ENCODE measurements at places on chromosomes 16 and 17. TPM values are rescaled to one million over a fixed set of nuclear protein-coding genes. Genes with fewer than 3 reads are reported as not detected.

DNA sequence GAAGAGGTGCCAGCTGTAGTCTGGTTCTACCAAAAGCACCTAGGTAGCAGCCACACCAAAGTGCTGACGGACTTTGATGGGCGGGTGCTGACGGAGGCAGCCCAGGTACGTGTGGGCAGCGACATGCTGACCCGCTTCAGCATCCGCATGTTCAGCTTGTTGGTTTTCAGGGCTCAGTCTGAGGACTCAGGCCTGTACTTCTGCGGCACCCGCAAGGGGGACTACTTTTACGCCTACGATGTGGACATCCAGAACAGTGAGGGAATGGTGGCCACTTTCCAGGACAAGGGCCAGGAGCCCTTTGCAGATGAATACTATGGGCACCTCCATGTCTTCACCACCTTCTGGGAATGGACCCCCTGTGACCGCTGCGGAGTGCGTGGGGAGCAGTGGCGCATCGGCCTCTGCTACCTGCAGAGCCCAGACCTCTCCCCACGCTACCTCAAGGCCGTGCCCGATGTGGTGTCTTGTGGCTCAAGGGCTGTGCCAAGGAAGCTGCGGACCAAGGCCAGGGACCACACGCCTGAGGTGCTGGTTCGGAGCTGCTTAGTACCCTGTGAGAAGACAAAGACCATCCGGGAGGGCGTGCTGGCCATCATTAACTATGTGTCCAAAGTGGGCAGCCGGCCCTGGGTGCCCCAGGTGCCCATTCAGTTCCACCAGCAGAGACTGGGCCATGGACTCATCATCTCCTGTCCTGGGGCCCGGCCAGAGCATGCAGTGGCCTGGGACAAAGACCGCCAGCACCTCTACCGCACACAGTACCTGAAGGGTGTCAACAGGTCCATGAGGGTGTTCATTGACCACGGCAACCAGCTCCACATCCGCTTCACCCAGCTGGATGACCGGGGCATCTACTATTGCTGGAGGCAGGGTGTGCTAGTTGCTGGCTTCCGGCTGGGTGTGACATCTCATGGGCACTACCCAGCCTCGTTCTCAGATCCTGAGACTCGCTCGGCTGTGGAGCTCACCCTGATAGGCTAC lies 5.0 kb upstream of the EFTUD2 start:
- H3K36me3 ChIP-seq: peaks cover 14% of the 10 kb centered on the region
- peaks cover 44% of the 10 kb centered on the region for H3K4me1 ChIP-seq
- H3K27me3 ChIP-seq: no peaks in the 10 kb centered on the region

GRCh38 chr17:71330099-71330375 lies 790.8 kb upstream of the SOX9 start:
- no peak for DNase-seq
- H3K36me3 ChIP-seq: no peaks in the 10 kb centered on the region
- no peak overlapping the region for H3K27ac ChIP-seq
- no peaks in the 10 kb centered on the region for H3K4me1 ChIP-seq

DNA sequence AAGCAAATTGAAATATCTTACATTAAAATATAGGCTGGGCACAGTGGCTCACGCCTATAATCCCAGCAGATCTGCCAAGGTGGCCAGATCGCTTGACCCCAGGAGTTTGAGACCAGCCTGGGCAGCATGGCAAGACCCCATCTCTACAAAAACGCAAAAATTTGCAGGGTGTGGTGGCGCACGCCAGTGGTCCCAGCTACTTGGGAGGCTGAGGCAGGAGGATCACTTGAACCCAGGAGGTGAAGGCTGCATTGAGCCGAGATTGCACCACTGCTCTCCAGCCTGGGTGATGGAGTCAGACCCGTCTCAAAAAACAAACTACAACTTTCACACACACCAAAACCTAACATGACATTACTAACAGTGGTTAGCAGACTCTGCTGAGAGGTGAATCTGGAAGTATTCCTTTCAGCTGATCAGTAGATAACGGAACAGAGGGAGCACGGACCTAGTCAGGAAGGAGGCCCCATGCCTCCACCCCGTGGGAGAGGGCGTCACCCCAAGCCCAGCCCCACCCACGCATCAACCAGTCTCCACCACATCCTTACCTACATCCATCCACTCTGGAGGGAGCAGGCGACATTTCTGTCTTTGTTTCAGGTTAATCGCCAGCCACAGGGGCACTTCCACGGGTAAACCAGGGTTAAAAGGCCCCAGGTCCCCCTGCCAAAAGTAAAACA lies 1.7 kb downstream of the GINS2 start:
- H3K27ac ChIP-seq: no peak overlapping the region
- no peaks in the 10 kb centered on the region for H3K27me3 ChIP-seq
- DNase-seq: no peak

DNA sequence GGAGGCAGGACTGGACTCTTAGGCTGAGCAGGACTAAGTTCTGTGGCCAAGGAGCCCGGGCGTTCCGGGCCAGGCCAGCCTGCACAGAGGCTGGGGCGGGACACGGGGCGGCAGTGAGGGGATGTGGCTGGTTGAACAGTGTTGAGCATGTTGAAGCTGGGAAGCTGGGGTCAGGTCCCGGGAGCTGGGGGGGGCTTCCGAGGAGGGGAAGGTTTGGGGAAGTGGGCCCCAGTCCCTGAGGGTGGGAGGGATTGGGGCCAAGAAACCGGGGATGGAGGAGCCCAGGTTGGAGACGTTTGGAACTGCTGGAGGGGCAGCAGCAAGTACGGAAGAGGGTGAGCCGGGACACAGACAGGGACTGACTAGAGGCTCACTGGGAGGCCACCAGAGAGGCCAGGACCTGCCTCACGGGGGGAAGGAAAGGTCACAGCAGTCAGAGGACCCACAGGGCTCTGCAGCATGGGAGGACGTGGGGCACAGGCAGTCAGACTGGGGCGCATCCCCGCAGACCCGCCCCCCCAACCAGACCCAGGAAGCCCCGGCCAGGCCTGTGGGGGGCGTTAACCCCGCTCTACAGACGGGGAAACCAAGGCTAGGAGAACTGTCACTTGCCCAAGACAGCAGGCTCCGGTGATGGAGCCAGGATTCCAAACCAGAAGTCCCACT lies 9.5 kb downstream of the TAX1BP3 start:
- no peak overlapping the region for H3K27ac ChIP-seq
- H3K4me3 ChIP-seq: no peak overlapping the region

The PRSS8 gene
- polyA plus RNA-seq: 225 TPM

DNA sequence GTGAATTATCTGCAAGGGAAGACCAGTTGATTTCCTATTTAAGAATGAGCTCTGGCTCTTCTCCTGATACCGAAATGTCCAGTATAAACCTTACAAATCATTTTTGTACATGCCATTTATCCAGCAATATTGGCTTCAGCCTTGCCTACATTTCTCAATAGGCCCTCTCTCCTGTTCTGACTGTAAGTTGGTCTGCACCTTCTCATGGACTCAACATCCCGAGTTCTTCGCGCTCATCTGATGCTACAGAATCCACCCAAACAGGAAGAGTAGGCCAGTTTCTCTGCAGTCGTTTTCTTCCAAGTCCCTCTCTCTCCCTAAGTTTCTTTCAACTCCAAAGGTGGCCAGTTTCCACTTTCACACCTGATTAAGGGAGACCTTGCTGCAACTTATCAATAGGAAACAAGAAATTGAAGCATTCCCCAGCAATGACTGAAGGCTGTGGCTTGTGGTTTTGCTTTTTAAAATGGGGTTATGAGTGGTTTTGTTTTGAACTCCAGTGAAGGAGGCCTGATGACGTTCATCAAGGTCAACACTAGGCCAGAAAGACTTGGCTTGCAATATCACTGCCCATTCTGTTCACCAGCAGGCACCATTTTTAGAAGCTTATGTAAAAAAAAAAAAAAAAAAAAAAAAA lies 383.0 kb downstream of the MAF start:
- H3K4me1 ChIP-seq: peaks cover 15% of the 10 kb centered on the region
- H3K4me3 ChIP-seq: no peak overlapping the region
- H3K27ac ChIP-seq: no peak overlapping the region
- H3K36me3 ChIP-seq: no peaks in the 10 kb centered on the region

GRCh38 chr16:14300705-14301168 lies 229.6 kb downstream of the MRTFB start:
- H3K27me3 ChIP-seq: peaks cover 3% of the 10 kb centered on the region
- DNase-seq: peak; percentile 48
- H3K4me3 ChIP-seq: no peak overlapping the region
- no peak overlapping the region for H3K27ac ChIP-seq
- H3K4me1 ChIP-seq: peaks cover 7% of the 10 kb centered on the region

The SULT1A4 gene
- polyA plus RNA-seq: 222 TPM

The MEIOC gene
- not detected for polyA plus RNA-seq

The TK2 gene
- 21.3 TPM for polyA plus RNA-seq

DNA sequence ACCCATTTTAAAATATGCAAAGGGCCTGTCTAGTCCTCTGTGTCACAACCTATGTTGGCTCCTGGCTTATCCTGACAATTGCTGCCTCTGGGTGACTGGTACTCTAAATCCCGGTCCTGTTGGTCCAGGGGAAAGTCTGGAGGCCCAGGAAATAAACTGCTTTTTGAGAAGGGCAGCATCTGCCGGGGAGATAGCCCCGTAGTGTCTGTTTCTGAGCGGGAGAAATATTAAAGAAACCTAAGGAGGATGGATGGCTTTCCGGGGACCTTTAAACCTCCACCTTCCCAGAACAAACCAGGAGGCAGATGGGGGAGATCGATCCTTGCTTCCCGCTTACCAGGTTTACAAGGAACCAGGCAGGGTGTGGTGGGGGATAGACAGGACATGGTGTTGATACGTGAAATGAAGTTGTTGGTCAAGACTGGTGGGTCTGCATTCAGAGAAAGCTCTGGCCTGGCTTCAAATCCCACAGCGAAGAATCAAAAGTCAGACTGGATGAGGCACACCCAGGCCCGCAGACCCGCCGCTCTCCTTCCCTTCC lies 3.8 kb downstream of the HOXB2 start:
- H3K27me3 ChIP-seq: no peaks in the 10 kb centered on the region
- no peaks in the 10 kb centered on the region for H3K4me1 ChIP-seq
- peak overlapping the region; percentile 92 for H3K27ac ChIP-seq
- no peaks in the 10 kb centered on the region for H3K36me3 ChIP-seq

DNA sequence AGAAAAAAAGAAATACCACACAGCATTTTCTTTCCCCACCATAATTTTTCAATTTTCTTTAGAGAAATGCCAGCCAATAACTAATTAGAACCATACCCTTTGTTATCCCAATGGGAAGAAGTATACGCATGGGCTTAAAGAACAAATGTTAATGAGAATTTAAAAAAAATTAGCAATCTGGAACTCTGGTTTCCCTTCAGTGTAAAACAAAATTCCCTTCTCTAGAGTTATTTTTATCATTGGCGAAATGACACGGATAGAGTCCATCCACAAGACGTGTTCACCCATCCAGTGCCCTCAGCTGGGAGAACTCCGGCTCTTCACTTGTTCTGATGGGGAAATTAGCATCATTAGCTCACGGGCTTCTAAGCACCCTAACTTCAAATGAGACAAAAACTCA lies 3.3 kb downstream of the NXN start:
- H3K27ac ChIP-seq: no peak overlapping the region
- DNase-seq: no peak
- H3K4me1 ChIP-seq: no peaks in the 10 kb centered on the region
- H3K27me3 ChIP-seq: peaks cover 27% of the 10 kb centered on the region

DNA sequence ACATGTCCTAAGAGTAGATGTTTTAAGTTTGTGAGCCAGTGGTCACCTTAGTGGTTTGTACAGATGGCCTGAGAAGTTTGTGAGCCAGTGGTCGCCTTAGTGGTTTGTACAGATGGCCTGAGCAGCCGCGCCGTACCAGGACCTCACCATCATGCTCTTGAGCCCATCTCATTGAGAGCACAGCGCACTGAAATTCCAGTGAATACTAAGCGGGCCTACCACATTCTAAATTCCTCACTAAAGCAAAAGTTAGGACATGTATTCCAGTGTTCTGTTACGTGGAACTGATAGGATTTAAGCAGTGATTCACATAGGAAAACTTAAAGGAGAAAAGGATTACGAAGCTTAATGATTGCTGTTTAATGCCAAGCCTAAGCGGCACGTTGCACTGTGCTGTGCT lies 3.9 kb downstream of the USP10 start:
- no peaks in the 10 kb centered on the region for H3K27me3 ChIP-seq
- H3K27ac ChIP-seq: no peak overlapping the region
- H3K36me3 ChIP-seq: peaks cover 6% of the 10 kb centered on the region

GRCh38 chr17:35709874-35710273 lies 21.6 kb upstream of the RASL10B start:
- no peaks in the 10 kb centered on the region for H3K36me3 ChIP-seq
- peaks cover 2% of the 10 kb centered on the region for H3K4me1 ChIP-seq
- no peak overlapping the region for H3K4me3 ChIP-seq
- no peak overlapping the region for H3K27ac ChIP-seq
- no peaks in the 10 kb centered on the region for H3K27me3 ChIP-seq

GRCh38 chr16:30808146-30808545 lies 21.1 kb upstream of the ZNF629 start:
- H3K27me3 ChIP-seq: no peaks in the 10 kb centered on the region
- DNase-seq: no peak
- no peak overlapping the region for H3K27ac ChIP-seq
- H3K4me3 ChIP-seq: no peak overlapping the region

- no peaks in the 10 kb centered on the region for H3K27me3 ChIP-seq
- no peak for DNase-seq
- H3K27ac ChIP-seq: no peak overlapping the region
- no peaks in the 10 kb centered on the region for H3K36me3 ChIP-seq
Observed at GRCh38 chr16:72705801-72706200, 342.1 kb downstream of the ZFHX3 start.

The GGA2 gene
- 9.2 TPM for polyA plus RNA-seq

The MYH3 gene
- 2.0 TPM for polyA plus RNA-seq

DNA sequence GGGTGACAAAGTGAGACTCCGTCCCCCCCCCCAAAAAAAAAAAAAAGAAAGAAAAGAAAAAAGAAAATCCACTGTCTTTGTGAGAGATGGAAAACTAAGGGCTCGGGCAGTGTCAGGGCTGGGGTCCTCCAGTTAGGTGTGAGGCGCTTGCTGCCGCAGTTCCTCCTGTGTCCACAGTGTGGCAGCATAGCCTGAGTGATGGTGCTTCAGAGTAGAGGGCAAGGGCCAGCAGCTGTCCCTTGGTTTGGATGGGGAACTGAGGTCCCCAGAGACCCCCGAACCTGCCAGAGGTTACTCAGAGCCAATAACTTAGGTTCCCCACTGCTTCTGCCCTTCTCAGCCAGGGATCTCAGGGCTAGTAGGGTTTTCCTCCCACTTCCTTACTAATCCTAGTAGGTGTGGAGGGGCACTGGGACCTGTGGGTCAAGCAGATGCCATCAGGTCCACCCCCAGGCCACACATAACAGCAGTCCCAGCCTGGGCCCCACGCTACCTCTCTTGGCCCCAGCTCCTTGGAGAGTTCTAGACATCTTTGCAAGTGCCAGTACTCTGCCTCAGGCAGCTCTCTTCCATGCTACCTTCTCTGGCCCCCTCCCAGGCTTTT lies 7.9 kb upstream of the LLGL1 start:
- H3K27me3 ChIP-seq: no peaks in the 10 kb centered on the region
- no peak overlapping the region for H3K4me3 ChIP-seq
- no peaks in the 10 kb centered on the region for H3K4me1 ChIP-seq
- H3K27ac ChIP-seq: no peak overlapping the region
- peak; percentile 60 for DNase-seq

DNA sequence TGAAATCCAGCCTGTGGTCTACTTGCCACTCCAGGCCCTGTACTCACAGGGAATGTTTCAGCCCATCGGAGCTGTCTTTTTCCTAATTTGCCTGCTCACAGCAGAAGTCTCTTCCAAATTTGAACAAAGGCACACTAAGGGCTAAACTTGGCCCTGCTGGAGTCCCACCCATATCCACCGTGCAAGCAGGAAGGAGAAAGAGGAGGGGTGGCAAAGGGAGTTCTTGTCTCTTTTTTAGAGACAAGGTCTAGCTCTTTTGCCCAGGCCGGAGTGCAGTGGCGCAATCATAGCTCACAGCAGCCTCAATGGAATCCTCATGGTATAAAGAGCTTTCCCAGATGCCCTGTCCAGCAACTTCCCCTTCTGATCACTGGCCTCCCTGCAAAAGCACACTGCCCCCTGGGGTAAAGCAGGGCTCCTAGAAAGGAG lies 2.7 kb upstream of the PRM1 start:
- H3K27me3 ChIP-seq: no peaks in the 10 kb centered on the region
- no peak overlapping the region for H3K4me3 ChIP-seq
- H3K4me1 ChIP-seq: no peaks in the 10 kb centered on the region
- no peak overlapping the region for H3K27ac ChIP-seq
- DNase-seq: no peak

Measured in small intestine (tissue), 16 donors.